ENCODE measurements at places on chromosomes 7 and 10.

GRCh38 chr10:107952649-107953556 is 788.4 kb upstream of the SORCS1 start:
- no peak for DNase-seq

DNA sequence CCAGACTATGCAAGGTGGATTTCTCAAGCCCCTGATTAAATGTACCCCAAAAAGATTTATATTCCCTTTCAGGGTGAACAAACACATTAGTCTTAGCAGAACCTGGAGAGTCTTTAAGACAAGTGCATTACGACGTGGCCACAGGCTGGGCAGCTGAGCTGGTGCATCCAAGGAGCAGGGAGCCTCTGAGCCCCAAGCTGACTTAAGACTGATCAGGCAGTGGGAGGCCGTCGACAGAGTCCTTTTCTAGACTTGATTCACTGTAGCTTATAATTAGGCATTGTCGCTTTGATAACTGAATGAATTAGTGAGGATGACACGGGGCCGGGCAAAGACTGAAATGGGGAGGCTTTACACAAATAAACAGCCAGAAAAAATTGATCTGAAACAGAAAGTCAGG is 353.2 kb downstream of the GPAM start:
- DNase-seq = no peak

- no peak for DNase-seq
Measured at GRCh38 chr10:21976739-21977138, 26.8 kb downstream of the DNAJC1 start.

DNA sequence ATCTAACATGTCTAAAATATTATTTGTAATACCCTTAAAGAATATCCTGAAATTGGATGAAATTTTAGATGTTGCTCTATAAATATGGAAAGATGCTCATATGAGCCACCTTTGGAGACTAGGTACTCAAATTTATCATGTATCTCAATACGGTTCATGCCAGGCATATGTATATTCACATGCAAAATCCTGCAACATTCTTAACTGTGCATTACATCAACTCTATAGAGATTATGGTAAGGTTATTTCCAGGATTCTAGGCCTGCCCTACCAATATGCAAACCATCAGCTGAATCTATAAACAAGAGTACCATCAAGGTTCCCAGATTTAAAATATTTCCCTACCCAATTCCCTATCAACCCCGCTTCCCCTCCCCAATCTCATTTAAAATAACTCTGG is 27.5 kb downstream of the OSBPL3 start:
- DNase-seq = no peak

GRCh38 chr10:1374511-1375345 is 318.5 kb downstream of the WDR37 start:
- DNase-seq = no peak

DNA sequence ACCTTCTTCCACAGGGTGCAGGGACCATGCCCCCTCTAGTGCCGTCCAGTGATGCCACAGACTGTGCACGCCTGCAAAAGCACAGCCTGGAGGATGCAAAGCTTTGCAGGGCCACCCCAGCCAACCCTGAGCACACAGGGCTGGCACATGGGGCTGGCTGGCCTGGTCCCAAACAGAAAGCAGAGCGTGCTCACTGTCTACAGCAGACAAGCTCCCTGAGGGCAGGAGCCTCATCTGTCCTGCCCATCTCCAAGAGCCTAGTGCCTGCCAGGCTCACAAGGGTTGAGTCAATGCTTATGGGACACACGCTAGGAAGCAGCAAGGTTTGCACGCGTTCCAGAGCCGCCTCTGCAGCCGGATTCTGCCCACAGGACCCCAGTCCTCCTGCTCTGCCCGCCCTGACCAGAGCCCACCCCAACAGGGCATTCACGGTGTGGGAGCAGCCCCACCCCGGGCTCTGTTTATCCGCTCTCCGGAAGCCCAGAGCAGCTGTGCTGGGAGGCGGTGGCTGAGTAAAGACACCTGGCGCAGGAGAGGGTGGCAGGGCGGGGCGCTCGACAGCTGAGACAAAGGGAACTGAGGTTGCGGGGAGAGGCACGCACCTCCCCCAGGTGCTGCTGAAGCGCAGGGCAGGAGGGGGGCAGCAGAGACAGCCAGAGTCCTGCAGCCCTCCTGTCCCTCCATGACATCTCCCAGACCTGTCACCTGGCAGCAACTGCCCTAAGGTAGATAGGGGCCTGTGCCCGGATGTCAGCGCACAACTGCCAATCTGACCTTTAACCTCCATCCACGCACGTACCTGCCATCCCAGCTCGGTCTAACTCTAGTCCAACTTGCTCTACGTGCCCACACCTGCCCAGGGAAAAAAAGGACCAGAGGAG is 4.3 kb downstream of the KCNH2 start:
- DNase-seq = no peak

- DNase-seq = no peak
Measured at GRCh38 chr10:102113956-102114857, 6.0 kb downstream of the LDB1 start.

GRCh38 chr10:70921285-70921684 is 32.9 kb upstream of the PCBD1 start:
- no peak for DNase-seq

GRCh38 chr7:101725921-101726320 is 91.5 kb upstream of the CUX1 start:
- no peak for DNase-seq

- no peak for DNase-seq
Measured at GRCh38 chr7:121271916-121272315, 56.9 kb upstream of the WNT16 start.

GRCh38 chr10:23379686-23380085 is 35.1 kb upstream of the C10orf67 start:
- no peak for DNase-seq

DNA sequence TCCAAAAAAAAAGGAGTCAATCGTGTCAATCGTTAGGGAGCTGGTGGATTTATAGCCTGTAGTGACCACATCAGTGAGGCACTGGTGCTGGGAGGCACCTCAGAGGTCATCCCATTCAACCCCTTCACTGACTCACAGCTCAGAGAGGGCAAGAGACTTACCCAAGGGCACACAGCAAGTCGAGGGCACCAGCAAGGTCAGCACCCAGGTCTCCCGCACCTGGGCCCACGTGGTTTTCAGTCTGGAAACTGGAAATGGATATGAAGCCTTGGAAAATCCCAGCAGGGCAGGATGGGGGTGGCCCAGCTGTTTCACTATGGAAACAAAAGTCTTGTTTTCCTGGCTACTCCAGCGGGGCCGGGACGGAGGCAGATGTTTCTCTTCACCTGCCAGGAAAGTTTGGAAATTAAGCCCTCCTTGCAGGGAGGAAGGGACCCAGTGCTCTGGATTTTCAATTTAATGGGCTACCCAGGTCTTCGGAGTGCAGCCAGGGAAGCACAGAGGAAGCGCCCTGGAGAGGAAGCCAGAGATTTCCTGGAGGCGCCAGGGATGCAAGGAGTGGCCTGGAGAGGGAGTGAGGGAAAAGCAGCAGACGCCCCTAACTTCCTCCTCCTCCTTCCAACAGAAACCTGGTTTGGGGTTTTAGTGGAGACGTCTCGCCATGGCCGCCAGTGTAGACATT is 157.2 kb upstream of the TNRC18 start:
- DNase-seq = no peak

- no peak for DNase-seq
Measured at GRCh38 chr10:66698069-66698468, 227.8 kb upstream of the LRRTM3 start.

- no peak for DNase-seq
Measured at GRCh38 chr10:44143556-44143955, 241.3 kb downstream of the CXCL12 start.

GRCh38 chr7:116290740-116291139 is 80.4 kb downstream of the TES start:
- DNase-seq = no peak

GRCh38 chr10:33876584-33877400 is 542.3 kb upstream of the NRP1 start:
- DNase-seq = no peak

DNA sequence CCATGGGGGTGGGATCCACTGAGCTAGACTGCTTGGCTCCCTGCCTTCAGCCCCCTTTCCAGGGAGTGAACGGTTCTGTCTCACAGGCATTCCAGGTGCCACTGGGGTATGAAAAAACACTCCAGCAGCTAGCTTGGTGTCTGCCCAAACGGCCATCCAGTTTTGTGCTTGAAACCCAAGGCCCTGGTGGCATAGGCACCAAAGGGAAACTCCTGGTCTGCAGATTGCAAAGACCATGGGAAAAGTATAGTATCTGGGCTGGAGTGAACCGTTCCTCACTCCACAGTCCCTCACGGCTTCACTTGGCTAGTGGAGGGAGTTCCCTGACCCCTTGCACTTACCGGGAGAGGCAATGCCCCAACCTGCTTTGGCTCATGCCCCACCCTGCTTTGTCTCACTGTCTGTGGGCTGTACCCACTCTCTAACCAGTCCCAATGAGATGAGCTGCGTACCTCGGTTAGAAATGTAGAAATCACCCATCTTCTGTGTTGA is 62.7 kb downstream of the PPP1R9A start:
- no peak for DNase-seq

- DNase-seq = no peak
Measured at GRCh38 chr10:31116226-31116625, 84.6 kb upstream of the ZNF438 start.

GRCh38 chr10:84334811-84335210 is 6.4 kb downstream of the CCSER2 start:
- DNase-seq = no peak

GRCh38 chr7:111558991-111559390 is 3.3 kb downstream of the IMMP2L start:
- no peak for DNase-seq

DNA sequence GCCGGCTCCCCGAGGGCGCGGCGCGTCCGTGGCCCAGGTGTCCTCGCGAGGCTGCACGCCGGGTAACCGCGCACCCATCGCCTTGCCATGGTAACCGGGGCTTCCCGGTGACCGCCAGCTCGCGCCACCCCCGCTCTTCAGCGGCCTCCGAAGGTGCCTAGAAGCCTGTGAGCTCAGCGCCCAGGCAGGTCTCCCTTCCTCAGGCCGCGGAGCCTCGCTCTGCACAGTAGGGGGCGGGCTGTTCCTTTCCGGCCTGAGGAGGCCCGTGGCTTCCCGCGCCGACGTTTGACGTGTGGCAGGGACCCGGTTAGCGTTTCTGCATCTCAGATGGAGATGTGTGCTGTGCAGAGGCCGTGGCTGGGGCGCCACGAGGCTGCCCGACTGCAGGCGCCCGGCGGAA is 117.1 kb downstream of the DYNC2I1 start:
- DNase-seq = no peak

- no peak for DNase-seq
Measured at GRCh38 chr7:31783221-31783620, 96.2 kb downstream of the PPP1R17 start.

DNA sequence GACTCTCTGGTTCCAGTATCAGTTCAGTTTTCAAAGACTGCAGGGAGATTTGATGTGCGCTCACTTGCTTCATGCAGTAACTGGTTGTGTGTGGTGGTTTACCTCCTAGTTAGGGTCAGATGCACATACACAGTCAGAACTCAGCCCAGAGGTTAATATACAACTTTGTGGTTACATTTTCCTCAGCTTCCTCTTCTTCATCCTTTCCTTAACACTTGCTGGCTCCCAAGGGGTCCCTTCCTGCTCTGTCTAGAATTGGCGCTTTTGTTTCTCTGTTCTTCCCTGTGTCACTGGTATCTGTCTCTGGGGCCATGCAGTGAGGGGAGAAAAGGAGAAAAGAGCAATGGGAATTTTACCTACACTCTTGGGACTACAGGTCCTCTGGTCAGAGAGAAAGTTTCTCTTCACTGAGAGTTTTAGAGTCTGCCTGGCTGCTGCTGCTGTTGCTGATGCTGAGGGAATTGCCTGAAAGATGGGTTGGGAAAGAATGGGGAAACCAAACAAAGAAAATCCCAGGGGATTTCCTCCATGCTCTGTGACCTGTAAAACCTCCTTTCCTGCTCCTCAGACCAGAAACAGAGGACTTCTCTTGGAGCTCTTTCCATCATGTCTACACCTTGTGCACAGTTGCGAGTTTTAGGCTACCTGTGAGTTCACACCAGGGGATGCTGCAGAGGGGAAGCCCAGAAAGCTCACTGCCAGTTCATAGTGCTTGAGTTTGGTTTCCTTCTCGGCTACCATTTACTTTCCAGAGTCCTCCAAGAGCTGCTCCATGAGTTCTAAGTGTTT is 74.6 kb downstream of the WDFY4 start:
- no peak for DNase-seq

- no peak for DNase-seq
Measured at GRCh38 chr7:129616530-129616929, 5.0 kb downstream of the NRF1 start.

GRCh38 chr10:129970465-129971364 is 6.6 kb upstream of the EBF3 start:
- no peak for DNase-seq

- no peak for DNase-seq
Measured at GRCh38 chr7:90749774-90750173, 153.7 kb downstream of the CDK14 start.

DNA sequence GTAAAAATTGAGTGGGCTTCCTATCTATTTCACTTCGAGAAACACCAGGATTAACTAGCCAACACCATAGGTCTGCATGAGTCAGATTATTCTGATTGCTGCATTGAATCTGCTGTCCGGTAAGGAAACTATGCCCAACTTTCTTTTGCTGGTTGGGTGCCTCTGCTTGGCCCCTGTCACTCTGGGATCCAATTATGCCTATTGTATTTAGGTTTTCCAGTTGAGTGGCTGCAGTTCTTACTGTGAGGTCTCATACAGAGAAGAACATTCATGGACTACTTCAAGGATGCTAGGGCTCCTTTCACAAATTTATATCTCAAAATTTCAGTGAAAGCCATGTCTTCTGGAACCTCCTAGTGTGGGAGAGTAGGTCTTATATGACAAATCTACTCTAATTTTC is 215.1 kb upstream of the SORCS1 start:
- no peak for DNase-seq

GRCh38 chr7:94973844-94974243 is 66.5 kb downstream of the PPP1R9A start:
- DNase-seq = no peak

DNA sequence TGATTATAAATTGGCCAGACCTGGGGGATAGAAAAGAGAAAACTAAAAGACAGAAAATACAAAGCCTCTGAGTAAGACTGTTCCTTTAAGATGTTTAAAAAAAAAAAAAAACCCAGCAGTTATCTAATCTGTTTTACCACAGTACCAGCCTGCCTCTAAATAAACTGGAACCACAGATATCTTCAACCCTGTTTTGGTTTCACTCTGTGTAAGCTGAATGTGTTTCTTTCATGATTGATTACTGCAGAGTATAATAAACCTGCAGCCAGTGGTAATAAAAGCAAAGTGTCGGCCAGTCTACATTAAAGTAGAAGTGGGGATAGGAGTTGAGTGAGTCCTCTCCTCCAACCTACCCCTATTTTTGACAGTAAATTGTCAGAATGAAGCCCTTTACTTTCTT is 40.6 kb downstream of the MGAM2 start:
- no peak for DNase-seq

GRCh38 chr7:156692849-156693248 is 52.3 kb downstream of the RNF32 start:
- no peak for DNase-seq

All from stimulated activated CD8-positive, alpha-beta memory T cell treated with anti-CD3 and anti-CD28 coated beads, Interleukin-15, amount 100 ng/mL, for 4 hours (primary cell).